ENCODE measurements at places on chromosomes 4 and X.

DNA sequence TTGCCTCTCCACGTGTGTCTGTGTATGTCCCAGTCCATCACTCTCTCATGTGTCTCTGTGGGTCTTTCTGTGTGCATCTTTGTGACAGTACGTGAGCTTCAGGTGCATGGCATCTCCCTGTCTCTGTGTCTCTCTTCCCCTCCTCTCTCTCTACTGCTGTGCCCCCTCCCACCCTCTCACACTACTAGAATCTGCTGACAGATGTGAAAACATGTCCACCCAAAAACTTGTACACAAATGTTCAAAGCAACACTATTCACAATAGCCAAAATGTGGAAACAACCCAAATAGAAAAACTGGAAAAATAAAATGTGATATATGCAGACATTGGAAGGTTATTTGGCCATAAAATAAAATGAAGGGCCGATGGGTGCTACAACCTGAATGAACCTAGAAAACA is 10.0 kb downstream of the EVC start:
- no peak for DNase-seq

GRCh38 chrX:135421537-135421931 is 210 bp upstream of the SMIM10L2A start:
- DNase-seq, result peak; percentile 89

GRCh38 chr4:180898305-180898704 is 1344.9 kb upstream of the TENM3 start:
- DNase-seq, result no peak

DNA sequence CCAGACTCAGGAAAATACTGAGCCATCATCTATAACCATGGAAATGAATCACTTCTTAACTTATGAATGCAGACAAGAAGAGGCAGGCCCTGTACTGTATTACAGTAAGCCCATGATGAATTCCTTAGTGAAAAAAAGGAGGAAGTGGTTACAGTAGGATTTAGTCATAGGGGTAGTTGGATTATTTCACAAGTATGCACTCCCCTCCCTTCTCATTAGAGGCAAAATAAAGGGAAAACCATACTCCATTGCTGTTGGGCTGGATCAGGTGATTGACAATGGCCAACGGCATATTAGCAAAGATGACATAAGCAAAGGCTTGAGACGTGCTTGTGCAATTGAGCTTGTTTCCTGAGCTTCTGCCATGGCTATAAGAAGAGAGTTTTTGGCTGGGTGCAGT is 181.1 kb upstream of the PRPS2 start:
- no peak for DNase-seq

DNA sequence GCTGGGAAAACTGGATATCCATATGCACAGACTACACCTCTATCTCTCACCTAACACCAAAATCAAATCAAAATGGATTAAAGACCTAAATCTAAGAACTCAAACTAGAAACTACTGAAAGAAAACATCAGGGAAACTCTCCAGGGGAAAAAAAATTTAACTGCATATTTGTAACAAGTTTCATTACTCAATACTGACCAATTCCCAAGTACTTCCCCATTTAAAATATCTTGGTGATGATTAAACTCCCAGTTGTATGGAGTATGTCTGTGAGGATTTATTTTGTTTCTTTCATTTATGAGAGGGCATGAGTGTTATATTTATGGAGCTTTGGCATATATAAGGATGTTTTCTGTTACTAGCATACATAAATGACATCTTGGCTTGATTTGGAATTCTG is 112.3 kb upstream of the IL15 start:
- no peak for DNase-seq

GRCh38 chr4:4755306-4755705 is 104.2 kb upstream of the MSX1 start:
- DNase-seq, result peak; percentile 57

DNA sequence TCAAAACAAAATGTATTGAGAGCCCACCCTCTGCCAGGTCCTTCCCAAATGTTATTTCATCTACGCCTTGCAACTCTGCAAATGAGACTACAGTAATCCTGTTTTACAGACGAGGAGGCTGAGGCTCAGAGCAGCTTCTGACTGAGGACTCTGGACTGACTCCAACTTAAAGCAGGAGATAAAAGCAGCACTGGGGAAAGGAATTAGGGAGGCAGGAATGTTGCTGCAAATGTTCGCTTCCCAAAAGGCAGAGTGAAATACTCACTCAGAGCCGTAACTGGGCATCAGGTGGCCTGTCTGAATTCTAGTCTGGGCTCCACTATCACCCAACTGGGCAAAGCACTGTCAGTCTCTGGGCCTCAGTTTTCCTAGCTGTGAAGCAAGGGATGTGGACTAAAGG is 94.7 kb upstream of the SRD5A3 start:
- DNase-seq, result peak; percentile 2

GRCh38 chr4:89739311-89739988 is 97.5 kb downstream of the SNCA start:
- DNase-seq, result no peak

- peak; percentile 94 for DNase-seq
These were observed 28.8 kb upstream of the CFAP47 start for GRCh38 chrX:35890699-35891098.

GRCh38 chr4:125387770-125388169 is 73.0 kb downstream of the FAT4 start:
- no peak for DNase-seq

DNA sequence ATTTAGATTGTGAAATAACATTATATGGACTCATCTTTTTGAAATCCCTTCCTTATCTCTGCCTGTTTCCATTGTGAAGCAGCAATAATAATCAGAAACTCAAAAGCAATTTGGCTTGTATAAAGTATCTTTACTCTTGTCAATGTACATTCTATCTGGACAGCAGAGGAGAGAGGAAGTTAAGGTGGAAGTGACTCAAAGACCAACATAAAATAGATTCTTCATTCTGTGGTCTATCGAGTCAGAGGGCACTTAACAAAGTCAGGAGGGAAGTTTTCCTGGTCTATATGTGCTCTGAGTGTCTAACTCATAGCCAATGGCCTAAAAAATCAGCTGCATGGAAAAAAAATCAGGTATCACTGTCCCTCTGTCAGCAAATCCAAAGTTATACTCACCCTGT is 155.5 kb downstream of the EMCN start:
- DNase-seq, result no peak

DNA sequence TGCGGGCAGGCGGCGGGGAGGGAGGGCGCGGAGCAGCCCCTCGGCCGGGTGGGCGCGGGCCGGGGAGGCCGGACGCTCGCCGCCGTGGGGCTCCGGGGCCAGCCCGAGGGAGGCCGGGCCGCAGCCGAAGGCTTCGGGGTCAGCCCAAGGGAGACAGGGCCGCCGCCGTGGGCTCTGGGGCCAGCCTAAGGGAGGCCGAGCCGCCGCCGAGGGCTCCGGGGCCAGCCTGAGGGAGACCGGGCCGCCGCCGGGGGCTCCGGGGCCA is 251 bp downstream of the KIAA0232 start:
- DNase-seq, result no peak

GRCh38 chr4:111748157-111748556 is 397.1 kb upstream of the FAM241A start:
- no peak for DNase-seq

- no peak for DNase-seq
These were observed 39.4 kb downstream of the RAPGEF2 start for GRCh38 chr4:159142241-159142640.

- no peak for DNase-seq
These were observed 84.5 kb downstream of the GATB start for GRCh38 chr4:151676301-151676700.

DNA sequence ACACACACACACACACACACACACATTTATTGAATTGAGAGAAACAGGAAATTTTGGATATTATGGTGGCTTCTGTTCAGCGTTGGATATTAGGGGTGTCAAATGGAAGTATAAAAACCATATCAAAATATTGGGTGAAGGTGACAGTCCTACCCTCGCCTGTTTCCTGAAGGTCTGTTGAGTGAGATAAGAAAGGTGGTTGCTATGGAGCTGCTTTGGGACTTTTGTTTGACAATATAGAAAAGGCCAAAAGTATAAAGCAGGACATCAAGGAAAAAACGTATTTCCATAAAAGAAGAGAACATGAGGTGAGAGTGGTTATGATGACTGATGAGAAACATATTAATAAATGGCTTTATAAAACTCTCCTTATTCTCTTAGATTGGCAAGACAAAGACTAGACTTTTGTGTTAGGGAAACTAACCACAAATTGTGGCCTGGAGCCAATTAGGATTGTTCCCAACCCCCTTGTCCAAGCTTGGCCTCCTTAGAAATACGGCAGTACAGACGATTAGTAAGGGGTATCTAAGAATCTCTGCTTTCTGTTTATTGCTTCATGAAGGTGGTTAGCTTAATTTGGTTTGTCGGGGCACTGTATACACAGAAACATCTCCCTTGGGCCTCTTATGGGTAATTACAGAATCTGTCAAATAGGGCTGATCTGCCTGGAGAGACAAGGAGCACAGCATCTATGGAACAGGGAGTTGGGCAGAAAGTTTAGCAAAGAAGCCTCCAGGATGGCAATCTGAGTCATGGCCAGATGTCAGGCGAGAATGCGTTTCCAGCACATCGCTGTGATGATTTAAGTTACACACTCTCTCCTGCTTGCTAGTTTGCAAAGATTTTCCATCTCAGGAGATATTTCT is 198.0 kb downstream of the CBR4 start:
- peak; percentile 28 for DNase-seq

- no peak for DNase-seq
These were observed 19.1 kb downstream of the PRDM5 start for GRCh38 chr4:120903419-120903818.

DNA sequence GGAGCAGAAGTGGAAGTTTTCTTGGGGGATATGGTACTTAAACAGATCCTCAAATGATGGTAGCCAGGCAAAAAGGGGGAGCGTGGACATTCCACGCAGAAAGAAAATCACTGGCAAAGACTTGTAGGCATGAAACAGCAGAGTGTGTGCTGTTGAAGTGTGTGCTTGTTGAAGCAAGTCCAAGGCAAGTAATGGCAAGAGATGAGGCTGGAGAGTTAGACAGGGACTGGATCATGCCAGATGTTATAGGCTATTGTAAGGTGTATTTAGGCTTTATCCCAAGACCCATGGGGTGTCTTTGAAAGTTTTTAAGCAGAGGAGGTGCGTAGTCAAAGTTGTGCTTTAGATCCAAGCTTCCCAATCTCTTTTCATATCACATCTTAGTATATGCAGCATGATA is 124.5 kb downstream of the MBNL3 start:
- DNase-seq, result no peak

DNA sequence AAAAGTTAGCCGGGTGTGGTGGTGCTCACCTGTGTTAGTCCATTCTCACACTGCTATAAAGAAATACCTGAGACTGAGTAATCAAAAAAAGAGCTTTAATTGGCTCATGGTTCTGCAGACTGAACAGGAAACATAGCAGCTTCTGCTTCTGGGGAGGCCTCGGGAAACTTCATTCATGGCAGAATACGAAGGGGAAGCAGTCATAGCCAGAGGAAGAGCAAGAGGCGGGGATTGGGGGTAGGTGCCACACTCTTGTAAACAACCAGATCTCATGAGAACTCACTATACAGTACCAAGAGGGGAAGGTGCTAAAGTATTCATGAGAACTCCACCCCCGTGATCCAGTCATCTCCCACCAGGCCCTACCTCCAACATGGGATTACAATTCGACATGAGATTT is 64.1 kb downstream of the BEND4 start:
- DNase-seq, result no peak

- no peak for DNase-seq
These were observed 409 bp downstream of the UGDH start for GRCh38 chr4:39526765-39527295.

- no peak for DNase-seq
These were observed 48.3 kb downstream of the TRIML2 start for GRCh38 chr4:188061083-188061482.

GRCh38 chrX:22634083-22634482 is 361.4 kb downstream of the CBLL2 start:
- DNase-seq, result no peak

DNA sequence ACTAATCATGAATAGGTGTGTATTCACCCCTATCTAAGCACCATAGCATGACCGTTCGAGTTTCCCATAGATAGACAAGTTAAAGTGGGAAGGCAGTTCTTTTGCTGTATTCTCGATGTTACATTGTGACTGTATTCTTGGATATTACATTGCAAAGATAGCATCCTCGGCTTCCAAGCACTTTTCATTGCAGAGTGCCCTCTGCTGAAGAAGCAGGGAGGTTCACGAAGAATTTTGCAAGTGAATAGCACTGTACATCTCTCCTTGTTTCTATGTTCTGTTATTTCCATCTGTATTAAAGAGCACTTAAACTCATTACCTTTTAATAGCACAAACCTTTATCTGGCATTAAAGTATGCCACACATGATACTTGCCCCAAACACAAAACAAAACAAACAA is 426.7 kb upstream of the ARX start:
- DNase-seq, result peak; percentile 35

GRCh38 chrX:44953734-44954502 is 80.9 kb downstream of the KDM6A start:
- peak; percentile 48 for DNase-seq

DNA sequence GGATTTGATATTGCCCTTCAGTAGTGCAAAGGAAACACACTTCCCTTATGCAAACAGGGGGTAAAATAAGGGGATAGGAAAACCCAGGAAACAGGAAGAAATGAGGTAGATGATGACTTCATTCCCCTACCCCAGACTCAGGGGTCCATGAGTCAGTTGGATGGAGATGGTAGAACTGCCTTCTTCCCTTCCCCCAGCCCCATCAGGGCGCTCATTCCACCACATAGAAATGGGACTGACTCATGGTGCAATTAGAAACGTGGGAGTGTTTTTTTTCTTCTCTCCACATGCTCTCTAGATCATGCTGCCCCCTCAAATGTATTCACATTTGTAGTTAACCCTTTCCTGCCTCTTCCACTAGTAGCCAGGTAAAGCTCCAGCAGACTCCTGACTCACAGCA is 23.1 kb upstream of the ARMCX2 start:
- DNase-seq, result peak; percentile 71

GRCh38 chr4:95701500-95702170 is 138.3 kb upstream of the PDHA2 start:
- DNase-seq, result no peak

- peak; percentile 10 for DNase-seq
These were observed 37.0 kb upstream of the CT83 start for GRCh38 chrX:116499780-116500179.

- DNase-seq, result peak; percentile 59
These were observed 41.4 kb upstream of the PPP2R3B start for GRCh38 chrX:427812-428725.

DNA sequence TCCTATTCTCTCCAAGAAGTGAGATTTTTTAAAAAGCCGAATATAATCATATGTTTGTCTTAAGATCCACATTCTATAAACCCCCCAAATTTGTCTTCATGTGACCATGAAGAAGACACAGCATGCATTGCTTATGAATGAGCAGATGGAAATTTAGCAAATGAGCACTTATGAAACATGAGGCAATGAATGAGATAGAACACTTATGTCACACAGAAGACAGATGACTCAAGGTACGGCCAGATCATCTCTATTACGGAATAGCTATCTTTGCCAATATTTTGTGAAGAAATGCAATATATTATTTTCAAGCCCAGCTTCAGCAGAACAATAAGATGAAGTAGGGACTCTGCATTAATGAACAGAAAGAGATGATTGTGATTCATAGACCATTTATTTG is 21.4 kb downstream of the PHEX start:
- no peak for DNase-seq

GRCh38 chr4:17447056-17447455 is 64.8 kb downstream of the QDPR start:
- no peak for DNase-seq

Measured in A673 (cell line).